Frontal cortex (tissue), 4 donors: ENCODE measurements at places on chromosomes 5 and 9. TPM values are rescaled to one million over a fixed set of nuclear protein-coding genes. Genes with fewer than 3 reads are reported as not detected.

PCDHGB4 gene
- total RNA-seq = 8.6 TPM

ZBED3 gene
- 1.6 TPM for total RNA-seq

CDX1 gene
- not detected for total RNA-seq

FLT4 gene
- 1.6 TPM for total RNA-seq

TMC1 gene
- 0.82 TPM for total RNA-seq

GDA gene
- 21.6 TPM for total RNA-seq

DBH gene
- under 0.01 TPM for total RNA-seq

NCS1 gene
- total RNA-seq = 229 TPM

DNA sequence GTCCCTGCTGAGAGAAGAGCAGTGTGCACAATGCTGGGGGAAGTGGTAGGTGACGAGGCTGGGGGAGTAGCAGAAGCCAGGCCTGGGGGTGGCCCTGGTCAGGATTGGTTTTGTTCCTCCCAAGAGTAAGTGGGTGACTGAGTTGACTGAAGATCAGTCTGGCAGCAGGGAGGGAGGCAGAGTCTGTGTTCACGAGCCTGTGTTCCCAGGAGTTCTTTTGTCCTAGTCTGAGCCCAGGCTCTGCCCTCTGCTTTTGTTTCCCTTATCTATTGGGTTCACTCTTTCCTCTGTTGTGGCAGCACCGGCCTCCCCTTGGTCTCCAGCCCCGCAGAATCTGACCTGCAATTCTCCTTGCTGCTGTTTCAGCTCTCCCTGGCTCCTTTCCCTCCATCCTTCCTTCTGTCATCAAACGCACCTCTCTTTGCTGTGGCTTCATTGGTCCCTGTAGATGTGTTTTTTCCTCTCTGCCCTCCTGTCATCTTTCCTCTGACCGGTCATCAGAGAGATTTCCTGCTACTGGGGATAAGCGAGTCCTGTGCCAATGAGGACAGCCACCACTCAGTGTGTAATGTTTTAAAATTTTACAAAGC is 607.4 kb downstream of the KIF4B start:
- DNase-seq = no peak

DNA sequence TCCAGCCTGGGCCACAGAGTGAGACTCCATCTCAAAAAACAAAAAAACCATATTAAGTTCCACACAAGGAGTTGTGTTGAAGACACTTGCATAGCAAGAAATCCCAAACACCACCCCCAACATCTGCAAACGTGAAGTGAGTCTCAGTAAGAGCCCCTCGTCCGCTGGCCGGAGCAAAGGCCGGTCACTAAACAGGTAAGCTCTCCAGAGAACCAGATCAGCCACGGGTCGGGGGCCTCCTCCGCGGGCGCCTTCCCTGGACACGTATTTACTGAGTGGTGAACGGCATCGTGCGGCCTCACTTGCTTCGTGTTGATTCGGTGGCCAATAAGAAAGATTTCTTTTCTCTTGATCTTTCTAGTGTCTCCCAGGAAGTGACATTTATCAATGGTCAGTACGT is 93.6 kb downstream of the MRPL36 start:
- no peak for DNase-seq

DNA sequence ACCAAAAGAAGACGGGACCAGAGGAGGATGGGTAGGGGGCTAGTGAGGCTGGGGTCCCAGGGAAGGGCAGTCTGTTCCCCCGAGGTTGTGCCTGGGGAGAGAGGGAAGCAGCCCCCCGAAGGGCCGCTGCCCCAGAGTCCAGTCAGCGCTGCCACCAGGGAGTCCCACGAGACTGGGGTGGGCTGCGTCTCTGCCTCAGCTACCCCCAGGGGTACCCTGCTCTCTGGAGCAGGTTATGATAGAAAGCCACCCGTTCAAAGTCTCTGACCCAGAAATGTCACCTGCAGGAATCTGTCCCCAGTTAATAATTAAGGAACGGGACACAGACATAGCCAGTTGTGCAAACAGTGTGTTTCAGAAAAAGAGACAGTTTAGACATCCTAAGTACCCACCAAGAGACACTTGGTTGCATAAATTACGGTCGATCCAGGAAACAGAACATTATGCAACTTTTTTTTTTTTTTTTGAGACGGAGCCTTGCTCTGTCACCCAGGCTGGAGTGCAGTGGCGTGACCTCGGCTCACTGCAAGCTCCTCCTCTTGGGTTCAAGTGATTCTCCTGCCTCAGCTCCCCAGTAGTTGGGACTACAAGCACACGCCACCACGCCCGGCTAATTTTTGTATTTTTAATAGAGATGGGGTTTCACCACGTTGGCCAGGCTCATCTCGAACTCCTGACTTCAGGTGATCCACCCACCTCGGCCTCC is 10.7 kb upstream of the AGPAT2 start:
- no peak for DNase-seq

DNA sequence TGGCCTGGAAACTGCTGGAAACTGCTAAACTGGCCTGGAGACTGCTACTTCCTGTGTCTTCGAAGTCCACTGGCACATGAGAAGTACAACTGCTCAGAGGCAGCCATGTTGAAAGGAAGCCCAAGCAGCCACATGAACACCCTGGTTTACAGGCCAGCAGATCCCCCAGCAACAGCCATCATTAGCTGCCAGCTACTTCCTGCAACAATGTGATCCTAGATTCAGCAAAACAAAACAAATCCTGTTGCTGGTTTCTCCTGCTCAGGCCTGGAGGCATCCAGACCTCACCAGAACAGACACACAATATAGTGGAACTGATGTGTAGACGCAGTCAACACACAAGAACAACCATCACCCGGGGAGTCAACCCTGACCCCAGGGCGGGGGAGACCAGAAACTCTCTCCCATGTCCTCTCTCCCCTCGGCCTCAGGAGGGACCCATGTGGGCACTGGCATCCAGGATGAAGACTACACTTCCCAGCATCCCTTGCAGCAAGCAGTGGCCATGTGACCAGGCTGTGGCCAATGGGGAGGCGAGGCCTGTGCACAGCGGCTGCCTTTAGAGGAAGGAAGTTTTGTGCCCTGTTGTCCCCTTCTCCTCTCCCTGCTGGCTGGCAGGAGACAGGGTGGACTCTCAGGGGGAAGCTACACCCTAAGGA is 9.2 kb upstream of the LCN15 start:
- DNase-seq = no peak

- DNase-seq = no peak
Observed at GRCh38 chr5:53276825-53277224, 167.3 kb upstream of the MOCS2 start.

GRCh38 chr5:72511366-72511765 is 4.2 kb upstream of the ZNF366 start:
- DNase-seq = no peak

- DNase-seq = no peak
Observed at GRCh38 chr5:41924526-41924871, 582 bp upstream of the FBXO4 start.
